Activated naive CD8-positive, alpha-beta T cell treated with anti-CD3 and anti-CD28 coated beads, Interleukin-2, amount 50 U/mL, for 24 hours (primary cell): ENCODE measurements at places on chromosomes 1 and 21.

DNA sequence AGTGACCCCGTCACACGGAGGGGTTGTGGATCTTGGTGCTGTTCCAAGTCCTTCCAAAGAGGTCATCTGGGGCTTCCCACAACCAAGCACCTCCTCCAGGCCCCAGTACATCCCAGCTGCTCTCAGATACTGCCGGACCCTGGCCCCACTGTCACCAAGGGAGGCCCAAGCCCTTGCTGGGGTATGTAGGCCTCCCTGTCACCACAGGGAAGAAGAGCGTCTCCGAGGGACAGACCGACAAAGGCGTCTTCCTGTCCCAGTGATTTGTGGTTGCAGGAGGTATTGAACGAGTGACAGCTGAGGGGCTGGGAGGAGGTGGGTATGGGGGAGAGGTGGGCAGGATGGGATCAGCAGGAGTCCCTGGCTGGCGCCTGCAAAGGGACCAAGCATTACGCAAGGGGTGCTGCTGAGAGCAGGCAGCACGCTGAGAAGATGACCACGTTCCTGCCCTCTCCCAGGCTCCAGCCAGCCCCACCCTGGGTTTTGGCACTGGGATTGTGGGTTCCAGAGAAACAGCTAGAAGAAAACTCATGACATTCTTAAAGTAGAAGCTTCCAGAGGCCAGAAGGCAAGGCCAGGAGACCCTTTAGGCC lies 29.7 kb downstream of the LRP8 start:
- peak overlapping the region; percentile 59 for H3K27ac ChIP-seq
- H3K4me3 ChIP-seq: no peak overlapping the region
- H3K27me3 ChIP-seq: no peaks in the 10 kb centered on the region
- peaks cover 5% of the 10 kb centered on the region for H3K36me3 ChIP-seq
- peaks cover 23% of the 10 kb centered on the region for H3K4me1 ChIP-seq

DNA sequence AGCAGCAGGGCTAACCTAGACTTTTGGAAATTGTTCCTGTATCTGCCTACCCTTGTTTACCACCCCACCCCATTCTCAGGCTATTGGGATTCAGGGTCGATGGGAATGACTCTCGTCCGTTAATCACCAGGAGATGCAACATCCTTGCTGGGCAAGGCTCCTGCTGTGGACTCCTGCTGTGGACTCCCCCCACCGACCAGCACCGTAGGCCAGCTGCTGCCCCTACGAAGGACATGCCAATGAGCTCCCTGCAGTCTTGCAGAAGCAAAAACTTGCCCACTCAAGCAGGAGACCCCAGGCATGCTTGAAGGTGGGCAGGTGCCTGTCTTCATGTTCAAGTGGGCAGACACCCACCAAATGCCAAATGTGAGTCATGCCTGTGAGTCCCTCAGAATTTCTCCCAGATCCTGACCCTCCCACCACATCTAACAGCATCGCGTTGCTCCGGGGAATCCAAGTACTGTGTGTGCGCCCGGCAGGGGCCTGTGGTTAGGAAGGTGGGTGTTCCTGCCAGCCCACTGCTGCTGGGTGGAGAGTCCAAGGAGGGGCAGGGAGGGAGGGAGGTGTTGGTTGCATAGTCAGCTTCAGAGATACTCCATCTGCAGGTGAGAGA lies 41.7 kb upstream of the SOX13 start:
- H3K36me3 ChIP-seq: no peaks in the 10 kb centered on the region
- no peaks in the 10 kb centered on the region for H3K4me1 ChIP-seq

- DNase-seq: peak; percentile 49
- no peaks in the 10 kb centered on the region for H3K36me3 ChIP-seq
- H3K4me1 ChIP-seq: peaks cover 39% of the 10 kb centered on the region
- H3K4me3 ChIP-seq: peak within 1 kb of the TSS; percentile 78
Measured at GRCh38 chr1:115089420-115090185, at the start of gene TSPAN2. Gene TSPAN2 (minus strand): TSS chr1:115089503. CDS start chr1:115089432, 71 bp downstream.

DNA sequence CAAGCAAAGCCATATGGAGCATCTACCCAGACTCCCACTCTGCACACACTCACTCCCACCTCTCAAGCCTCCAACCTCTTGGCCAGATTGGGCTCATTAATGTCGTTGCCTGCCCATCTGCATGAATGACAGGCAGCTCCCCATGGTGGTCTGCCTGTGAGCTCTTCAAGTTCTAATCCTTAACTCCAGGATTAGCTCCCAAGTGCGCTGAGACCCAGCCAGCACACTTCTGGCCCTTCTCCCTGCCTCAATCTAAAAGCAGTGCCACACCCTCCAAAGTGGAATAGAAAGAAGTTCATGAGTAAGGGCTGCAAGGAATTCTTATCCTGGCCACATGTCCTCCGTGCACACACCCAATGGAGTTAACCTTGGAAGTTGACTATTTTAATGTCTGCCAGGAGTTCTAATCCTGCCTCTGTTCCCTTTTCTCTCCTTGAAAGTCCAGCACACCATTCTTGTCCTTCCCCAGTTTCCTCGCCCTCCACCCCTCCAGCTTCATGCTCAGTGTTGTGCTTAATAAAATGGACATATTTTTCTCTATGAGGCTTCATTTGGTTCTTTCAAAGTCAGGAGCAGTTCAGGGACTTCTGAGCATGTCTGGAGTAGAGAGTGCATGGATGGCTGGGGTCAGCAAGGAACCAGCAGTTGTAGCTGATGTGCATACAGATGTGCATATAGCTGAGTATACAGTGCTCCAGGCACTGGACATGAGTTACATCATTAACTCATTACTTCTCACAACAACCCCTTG lies 30.1 kb downstream of the CAMK1G start:
- no peak overlapping the region for H3K4me3 ChIP-seq
- no peak overlapping the region for H3K27ac ChIP-seq
- H3K27me3 ChIP-seq: no peaks in the 10 kb centered on the region
- no peaks in the 10 kb centered on the region for H3K36me3 ChIP-seq

GRCh38 chr1:25774206-25774803 lies 25.7 kb upstream of the SELENON start:
- peak overlapping the region; percentile 52 for H3K4me3 ChIP-seq
- peaks cover 6% of the 10 kb centered on the region for H3K27me3 ChIP-seq
- no peak for DNase-seq
- H3K27ac ChIP-seq: peak overlapping the region; percentile 75

DNA sequence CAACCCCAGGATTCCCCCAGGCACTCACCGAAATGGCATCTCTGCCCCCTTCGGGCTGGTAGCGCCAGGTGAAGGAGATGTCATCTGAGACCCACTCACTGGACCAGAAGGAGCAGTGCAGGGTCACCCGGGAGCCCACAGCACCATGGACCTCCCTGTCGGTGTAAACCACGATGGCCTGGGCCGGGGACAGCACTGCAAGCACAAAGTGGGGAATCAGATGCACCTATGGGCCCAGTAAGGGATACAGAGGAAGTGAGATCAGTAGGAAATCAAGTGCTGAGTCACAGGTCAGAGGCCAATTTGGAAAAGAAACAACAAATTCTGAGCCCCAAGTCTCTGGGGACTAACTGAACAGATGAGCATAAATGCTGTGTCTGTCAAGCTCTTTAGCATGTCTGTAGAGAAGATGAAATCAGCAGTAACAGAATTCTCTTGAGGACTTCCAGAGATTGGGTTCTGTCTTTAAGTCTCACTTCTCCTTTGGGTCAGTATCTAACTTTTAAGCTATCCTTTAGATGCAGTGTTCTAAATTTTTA lies 2.5 kb downstream of the MPZ start:
- no peak for DNase-seq
- peaks cover 31% of the 10 kb centered on the region for H3K4me1 ChIP-seq
- H3K36me3 ChIP-seq: no peaks in the 10 kb centered on the region
- no peak overlapping the region for H3K27ac ChIP-seq
- no peaks in the 10 kb centered on the region for H3K27me3 ChIP-seq
- H3K4me3 ChIP-seq: no peak overlapping the region

GRCh38 chr1:205360891-205361290 lies 4.2 kb upstream of the KLHDC8A start:
- peaks cover 8% of the 10 kb centered on the region for H3K27me3 ChIP-seq
- H3K4me1 ChIP-seq: no peaks in the 10 kb centered on the region
- no peak overlapping the region for H3K4me3 ChIP-seq
- no peak for DNase-seq

GRCh38 chr1:203172184-203173010 lies 3.2 kb downstream of the MYBPH start:
- H3K36me3 ChIP-seq: no peaks in the 10 kb centered on the region
- H3K4me1 ChIP-seq: no peaks in the 10 kb centered on the region
- no peaks in the 10 kb centered on the region for H3K27me3 ChIP-seq
- DNase-seq: peak; percentile 57

DNA sequence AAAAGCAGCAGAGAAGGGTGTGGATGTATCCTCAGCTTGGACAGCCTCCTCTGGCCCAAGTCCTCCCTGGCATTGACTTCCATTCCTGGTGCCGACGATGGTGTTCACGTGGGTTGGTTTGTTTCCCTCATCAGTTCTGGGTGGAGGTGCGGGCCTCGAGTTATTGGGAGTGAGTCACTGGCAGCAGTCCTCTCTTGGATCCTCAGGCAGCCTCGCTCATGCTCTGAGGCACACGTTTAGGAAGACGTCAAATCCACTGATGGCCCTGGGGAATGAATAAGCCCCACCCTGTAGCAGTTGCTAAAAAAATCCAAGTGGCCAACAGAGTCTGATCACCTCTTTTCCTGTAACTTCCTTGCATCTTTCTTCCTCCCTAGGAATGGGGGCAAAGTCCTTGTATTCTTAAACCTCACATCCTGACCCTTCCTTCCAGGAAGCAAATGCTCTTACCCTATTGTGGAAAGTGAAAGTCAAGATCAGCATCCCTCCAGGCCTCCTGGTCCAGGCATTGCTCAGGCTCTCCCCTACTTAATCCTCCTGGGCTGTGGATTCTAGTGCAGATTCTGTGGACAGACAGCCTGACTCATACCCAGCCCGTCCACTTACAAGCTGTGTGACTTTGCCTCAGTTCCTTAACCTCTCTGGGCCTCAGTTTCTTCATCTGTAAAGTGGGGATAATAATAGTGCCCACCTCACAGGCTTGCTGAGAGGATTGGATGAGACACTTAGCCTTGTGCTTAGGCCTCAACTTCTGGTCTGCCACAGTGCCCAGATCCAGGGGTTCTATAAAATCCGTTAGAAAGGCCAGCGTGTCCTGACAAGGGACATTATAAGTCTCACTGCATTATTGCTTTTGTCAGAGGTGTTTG lies 111.1 kb downstream of the TLR5 start:
- H3K4me1 ChIP-seq: no peaks in the 10 kb centered on the region
- DNase-seq: no peak
- H3K36me3 ChIP-seq: no peaks in the 10 kb centered on the region
- H3K4me3 ChIP-seq: no peak overlapping the region
- H3K27ac ChIP-seq: no peak overlapping the region

GRCh38 chr1:185804608-185805007 lies 70.4 kb downstream of the HMCN1 start:
- peaks cover 7% of the 10 kb centered on the region for H3K27me3 ChIP-seq
- no peaks in the 10 kb centered on the region for H3K4me1 ChIP-seq
- no peaks in the 10 kb centered on the region for H3K36me3 ChIP-seq
- no peak for DNase-seq
- no peak overlapping the region for H3K4me3 ChIP-seq
- no peak overlapping the region for H3K27ac ChIP-seq

DNA sequence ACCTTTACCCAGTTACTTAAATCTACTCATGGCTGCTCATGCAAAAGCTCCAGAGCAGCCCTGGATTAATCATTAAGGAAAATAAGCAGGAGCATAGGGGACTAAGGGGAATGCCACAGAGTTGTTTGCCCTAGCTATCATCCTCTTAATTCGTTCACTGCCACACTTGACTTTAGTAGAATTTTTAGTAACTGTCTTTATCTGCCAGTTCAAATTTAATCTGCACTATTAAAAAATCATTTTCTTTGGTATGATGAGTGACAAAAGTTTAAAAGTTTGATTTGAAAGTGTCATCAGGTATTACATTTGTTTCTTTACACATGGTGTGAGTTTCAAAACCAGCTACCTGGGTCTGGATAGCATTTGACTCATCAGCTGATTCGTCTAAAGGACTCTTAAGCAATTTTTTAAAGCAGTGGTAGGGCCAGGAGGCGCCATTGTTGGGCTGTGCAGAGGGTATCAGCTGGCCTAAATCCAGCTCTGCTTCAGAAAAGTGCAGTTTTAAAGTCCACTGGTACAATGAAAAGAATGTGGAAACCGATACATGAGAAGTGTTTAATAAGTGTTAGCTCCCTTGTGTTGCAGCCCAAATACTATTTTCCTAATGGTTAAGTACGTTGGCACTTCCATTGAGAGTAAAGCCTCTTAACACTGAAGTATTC lies 69.9 kb upstream of the DR1 start:
- peaks cover 14% of the 10 kb centered on the region for H3K36me3 ChIP-seq
- H3K4me3 ChIP-seq: no peak overlapping the region
- H3K27me3 ChIP-seq: no peaks in the 10 kb centered on the region
- H3K4me1 ChIP-seq: no peaks in the 10 kb centered on the region

- DNase-seq: no peak
- H3K27me3 ChIP-seq: peaks cover 15% of the 10 kb centered on the region
- H3K4me1 ChIP-seq: peaks cover 63% of the 10 kb centered on the region
- no peaks in the 10 kb centered on the region for H3K36me3 ChIP-seq
Measured at GRCh38 chr1:38558055-38558454, 301.5 kb downstream of the RRAGC start.

DNA sequence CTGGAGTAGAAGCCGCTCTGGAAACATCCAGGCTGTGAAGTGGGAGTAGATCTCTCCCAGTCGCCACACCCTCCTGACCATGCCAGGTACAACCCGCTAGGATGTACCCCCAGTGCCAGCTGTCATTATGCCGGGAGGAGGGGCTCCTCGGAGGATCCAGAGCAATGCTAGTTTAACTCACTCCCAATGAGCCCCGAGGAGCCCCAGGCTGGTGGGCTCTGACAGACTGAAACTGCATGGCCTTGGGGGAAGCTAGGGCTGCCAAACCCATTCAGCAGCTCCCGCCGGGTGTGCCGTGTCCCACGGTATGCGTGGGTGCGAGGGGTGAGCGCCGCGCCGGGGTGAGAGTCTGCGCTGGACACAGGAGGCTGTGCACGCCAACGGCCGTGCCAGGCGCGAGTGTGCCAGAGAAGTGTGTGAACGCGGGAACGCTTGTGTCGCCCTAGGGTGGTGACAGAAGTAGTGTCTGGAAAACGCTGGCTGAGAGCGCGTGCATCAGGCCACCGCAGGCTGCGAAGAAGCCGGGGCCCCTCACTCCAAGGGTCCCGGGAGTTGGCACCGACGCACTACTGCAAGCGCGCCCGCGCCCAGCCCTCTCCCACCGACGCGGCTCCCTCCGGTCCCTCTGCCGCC lies 177.1 kb upstream of the EDN2 start:
- no peaks in the 10 kb centered on the region for H3K27me3 ChIP-seq
- H3K36me3 ChIP-seq: peaks cover 46% of the 10 kb centered on the region
- no peak for DNase-seq

DNA sequence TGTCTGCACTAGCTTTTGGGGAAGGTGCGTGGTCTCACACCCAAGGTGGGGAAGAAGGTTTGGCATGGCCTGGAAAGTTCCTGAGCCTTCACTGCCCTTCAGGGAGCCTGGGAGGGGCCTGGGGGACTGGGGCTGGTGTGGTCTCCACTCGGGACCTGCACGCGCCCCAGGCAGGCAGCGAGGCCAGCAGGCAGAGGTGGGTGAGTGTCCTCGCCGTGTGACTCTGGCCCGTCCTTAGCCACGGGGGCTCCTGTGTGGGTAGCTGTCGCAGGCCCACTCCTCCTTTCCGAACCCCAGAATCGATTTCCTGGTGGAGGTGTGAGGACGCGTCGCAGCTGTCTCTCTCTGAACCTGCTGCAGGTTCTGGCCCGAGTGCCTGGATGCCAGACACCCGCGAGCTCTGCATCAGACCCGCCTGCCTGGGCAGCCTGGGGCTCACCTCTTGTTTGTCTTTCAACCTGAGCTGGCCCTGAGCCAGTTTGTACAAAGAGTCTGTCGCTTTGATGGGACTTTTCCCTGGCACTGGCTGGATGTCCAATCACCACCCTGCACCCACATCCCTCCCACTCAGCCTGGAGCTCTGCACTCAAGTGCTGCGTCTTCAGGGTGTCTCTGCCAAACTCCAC lies 36.0 kb upstream of the SLC19A1 start:
- DNase-seq: no peak
- no peaks in the 10 kb centered on the region for H3K4me1 ChIP-seq
- no peaks in the 10 kb centered on the region for H3K27me3 ChIP-seq
- no peak overlapping the region for H3K27ac ChIP-seq
